Activated naive CD4-positive, alpha-beta T cell treated with anti-CD3 and anti-CD28 coated beads for 36 hours (primary cell): ENCODE measurements at places on chromosomes 3 and 15. TPM values are rescaled to one million over a fixed set of nuclear protein-coding genes. Genes with fewer than 3 reads are reported as not detected.

Gene SAMD7
- not detected for total RNA-seq

Gene POLQ
- total RNA-seq: 20.1 TPM

Gene MUC20
- total RNA-seq: 0.84 TPM

GRCh38 chr15:85800478-85801123, 5.9 kb upstream of the KLHL25 start:
- no peaks in the 10 kb centered on the region for H3K36me3 ChIP-seq
- DNase-seq: no peak
- no peaks in the 10 kb centered on the region for H3K27me3 ChIP-seq
- H3K4me1 ChIP-seq: peaks cover 5% of the 10 kb centered on the region

GRCh38 chr15:71295603-71296314, 180.5 kb downstream of the THSD4 start:
- H3K36me3 ChIP-seq: no peaks in the 10 kb centered on the region
- H3K4me3 ChIP-seq: no peak overlapping the region
- no peak for DNase-seq
- peaks cover 26% of the 10 kb centered on the region for H3K4me1 ChIP-seq
- H3K27ac ChIP-seq: no peak overlapping the region
